ENCODE measurements at places on chromosomes 1 and 21.

DNA sequence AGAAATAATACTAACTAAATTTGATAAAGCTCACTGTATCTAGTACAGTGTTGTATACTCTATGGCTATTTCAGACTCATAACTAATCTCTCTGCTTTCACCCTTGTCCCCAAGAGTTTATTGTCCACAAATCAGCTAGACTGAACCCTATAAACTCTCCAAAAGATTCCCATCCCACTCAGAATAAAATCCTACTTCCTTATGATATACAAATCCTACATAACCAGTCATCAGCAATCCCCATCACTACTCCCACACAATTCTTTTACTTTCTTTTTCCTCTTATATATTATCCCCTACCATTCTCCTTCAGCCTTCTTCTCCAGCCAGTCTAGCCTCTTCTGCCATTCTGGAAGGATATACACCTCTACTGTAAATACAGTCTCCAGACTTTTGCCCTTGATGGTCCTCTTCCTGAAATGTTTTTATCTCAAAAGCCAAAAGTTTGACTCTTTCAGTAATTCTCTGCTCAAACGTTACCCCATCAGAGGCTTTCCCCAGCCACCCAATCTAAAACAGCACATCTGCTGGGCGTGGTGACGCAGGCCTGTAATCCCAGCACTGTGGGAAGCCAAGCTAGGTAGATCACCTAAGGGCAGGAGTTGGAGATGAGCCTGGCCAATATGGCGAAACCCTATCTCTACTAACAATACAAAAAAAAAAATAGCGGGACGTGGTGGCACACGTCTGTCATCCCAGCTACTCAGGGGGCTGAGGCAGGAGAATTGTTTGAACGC, 41.6 kb downstream of the ABL2 start:
- DNase-seq: peak; percentile 6

DNA sequence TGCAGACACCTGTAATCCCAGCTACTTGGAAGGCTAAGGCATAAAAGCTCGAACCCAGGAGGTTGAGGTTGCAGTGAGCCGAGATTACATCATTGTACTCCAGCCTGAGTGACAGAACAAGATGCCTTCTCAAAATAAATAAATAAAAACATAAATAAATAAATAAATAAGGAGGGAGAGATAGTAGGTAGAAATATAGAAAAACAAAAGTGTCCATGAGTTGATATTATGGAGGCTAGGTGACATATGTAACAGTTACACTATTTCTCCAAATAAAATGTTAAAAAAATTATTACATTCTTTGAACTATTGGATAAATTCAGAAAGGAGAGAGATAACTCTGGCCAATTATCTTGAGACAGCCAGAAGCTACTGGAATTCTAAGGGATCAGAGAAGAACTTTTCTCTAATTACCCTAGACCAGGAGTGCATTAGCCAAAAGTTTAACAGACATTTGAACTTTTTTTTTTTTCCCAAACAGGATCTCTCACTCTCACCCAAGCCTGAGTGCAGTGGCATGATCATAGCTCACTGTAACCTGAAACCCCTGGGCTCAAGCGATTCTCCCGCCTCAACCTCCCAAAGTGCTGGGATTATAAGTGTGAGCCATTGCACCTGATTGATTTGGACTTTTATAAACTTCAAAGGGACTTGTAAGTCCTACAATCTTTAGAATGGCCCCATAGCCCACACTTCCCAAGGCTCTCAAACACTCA, 17.6 kb downstream of the SYNJ1 start:
- peak; percentile 14 for DNase-seq

DNA sequence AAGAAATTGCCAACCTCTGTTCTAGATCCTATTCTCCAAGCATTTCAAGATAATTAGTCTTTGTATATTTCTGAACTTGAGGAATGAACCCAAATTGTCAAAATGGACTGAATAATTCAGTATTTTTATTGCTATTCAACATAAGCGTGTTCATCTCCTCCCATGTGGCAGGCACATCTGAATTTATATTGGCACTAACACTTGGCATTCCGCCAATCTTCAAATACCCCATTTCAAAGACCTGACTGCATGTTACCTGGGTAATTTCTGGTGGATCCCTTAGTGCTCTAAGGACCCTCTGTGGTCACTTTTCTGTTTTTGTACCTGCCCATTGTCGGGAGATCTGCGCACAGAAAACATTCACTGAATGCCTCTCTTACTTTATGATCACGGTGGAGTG, 66.6 kb downstream of the BACE2 start:
- DNase-seq: no peak

GRCh38 chr1:33337441-33337840, 16.5 kb upstream of the A3GALT2 start:
- no peak for DNase-seq

- DNase-seq: no peak
Measured at GRCh38 chr1:21873761-21874160, 61.7 kb downstream of the LDLRAD2 start.

- DNase-seq: no peak
Measured at GRCh38 chr21:36125512-36126207, 9.2 kb upstream of the CBR3 start.

DNA sequence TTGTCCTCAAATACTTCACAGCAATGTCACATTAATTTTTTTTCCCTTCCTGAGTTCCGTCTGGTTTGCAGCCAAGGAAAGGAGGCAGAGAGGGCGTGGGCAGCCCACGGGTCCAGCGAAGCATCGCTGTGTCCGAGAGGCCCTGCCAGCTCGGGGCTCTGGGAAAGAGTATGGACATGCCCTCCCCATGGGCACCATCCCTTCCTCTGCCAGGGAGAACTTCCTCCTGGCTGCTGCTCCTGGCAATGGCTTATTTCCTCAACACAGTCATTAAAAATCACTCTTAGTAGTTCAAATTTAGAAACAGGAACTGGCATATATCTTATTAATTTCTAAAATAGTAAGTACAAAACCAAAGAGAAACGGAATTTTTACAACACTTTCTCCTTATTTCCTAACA, 115.4 kb downstream of the RIPK4 start:
- DNase-seq: no peak

DNA sequence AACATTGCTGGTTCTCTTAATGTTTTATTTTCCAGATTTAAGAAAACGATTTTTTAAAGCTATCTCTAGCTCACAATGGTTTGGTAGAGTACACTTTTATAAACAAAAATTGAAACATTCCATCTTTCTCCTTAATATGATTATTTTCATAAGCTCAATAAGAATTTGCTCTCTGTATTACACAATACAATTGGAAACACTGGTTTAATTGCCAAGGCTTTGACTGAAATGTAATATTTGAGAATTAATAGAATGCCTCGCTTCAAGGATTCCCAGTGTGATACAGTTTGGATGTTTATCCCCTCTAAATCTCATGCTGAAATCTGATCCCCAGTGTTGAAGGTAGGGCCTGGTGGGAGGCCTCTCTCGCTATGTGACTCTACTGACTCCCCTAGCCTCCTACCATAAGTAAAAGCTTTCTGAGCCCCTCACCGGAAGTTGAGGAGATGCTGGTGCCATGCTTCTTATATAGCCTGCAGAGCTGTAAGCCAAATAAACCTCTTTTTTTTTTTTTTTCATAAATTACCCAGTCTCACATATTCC, 67.4 kb downstream of the DDAH1 start:
- no peak for DNase-seq

DNA sequence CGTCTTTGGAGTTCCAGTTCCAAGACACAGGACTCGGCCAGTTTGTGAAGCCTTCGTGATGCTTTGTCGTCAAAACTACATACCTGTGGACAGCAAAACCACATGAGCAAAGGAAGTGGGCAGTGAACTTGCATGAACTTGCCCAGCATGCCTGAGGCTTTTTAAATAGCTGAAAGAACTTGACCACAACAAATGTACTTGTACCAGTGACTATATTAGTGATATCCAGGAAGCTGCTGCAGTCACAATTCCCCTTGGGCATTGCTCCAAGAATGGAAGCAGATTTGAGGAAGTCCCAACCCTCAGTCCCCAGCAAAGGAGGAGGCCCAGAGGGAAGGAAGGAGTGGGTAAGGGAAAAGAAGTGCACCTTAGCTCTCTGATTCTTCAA, 2.6 kb downstream of the FUCA1 start:
- DNase-seq: no peak
